ENCODE measurements at places on chromosomes 4 and X.

- DNase-seq: no peak
Measured at GRCh38 chrX:108299704-108300103, 138.5 kb downstream of the COL4A6 start.

DNA sequence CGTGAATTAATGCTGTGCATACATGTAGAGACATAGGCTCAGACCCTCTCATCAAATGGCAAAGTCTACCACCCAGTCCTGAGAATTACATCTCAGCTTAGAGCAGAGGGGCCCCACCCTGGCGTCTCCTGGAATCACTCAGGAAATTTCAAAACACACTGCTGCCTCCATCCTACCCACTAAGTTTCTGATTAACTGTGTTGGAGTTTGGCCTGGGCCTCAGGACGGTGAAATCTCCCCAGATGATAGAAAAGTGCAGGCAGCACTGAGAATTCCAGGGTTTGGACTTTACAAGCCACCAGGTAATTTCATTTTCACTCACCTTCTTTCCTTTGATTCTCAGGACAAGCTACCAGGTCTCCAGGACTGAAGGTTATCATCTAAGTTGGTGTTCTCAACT, 3.3 kb upstream of the FAM9C start:
- DNase-seq: no peak

- DNase-seq: no peak
Measured at GRCh38 chr4:40557736-40558135, 71.9 kb downstream of the RBM47 start.

DNA sequence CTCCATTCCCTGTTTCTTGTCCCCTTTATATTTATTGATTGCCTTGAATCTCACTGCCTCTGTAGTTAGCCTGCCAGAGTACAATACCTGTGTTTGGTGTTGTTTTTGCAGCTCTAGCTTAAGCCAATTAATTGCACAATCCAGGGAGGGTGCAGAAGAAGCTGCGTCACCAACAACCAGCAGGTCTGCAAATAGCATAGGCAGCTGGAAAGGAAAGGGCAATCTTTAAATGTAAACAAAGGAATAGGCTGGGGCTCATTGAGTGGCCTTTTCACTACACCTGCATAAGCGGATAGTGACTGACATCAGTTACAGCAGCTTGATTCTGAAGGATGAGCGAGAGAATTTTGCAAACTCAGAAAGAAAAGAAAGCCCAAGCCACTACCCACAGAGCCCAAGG, 106.8 kb upstream of the RAI2 start:
- no peak for DNase-seq

DNA sequence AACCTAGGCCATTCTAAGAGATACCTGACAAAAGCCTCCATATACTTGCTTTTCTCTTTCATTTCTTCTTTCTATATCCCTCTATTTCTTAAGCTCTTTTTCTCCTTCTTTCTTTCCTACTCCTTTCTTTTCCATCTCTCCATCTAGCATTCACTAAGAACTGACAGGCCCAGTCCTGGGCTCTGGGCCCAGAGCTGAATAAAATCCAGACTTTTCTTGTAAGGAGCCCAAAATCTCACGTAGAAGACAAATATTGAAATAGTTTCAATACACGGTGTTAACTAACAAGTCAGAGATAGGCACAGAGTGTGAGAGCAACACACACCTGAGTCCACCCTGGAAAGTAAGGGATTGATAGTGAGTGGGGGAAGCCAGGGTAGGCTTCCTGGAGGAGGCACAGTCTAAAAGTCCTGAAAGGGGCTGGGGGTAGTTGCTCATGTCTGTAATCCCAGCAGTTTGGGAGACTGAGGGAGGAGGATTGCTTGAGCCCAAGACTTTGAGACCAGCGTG, 73.2 kb upstream of the EFNB1 start:
- no peak for DNase-seq

GRCh38 chr4:143514497-143514896, 995 bp downstream of the SMARCA5 start:
- peak; percentile 79 for DNase-seq

Data from kidney (tissue), 22 donors.